BJ (cell line): ENCODE measurements at places on chromosomes 12 and 14. TPM values are rescaled to one million over a fixed set of nuclear protein-coding genes. Genes with fewer than 3 reads are reported as not detected.

GRCh38 chr12:123111498-123112165, 39.3 kb downstream of the PITPNM2 start:
- DNase-seq = no peak

DNA sequence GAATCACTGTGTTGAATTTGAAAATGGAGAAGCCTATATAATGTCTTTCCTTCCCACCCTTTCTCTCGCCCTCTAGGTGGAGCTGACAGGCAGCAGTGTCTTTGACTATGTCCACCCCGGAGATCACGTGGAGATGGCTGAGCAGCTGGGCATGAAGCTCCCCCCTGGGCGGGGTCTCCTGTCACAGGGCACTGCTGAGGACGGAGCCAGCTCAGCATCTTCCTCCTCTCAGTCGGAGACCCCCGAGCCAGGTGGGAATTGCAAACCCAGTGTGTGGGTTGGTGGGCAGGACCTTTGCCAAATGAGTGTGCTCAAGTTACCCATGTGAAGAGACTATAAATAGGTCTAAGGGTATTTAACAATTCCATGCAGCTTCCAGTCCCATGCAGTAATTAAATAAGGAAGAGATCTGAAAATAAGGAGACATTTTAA, 274.7 kb downstream of the EGLN3 start:
- no peak for DNase-seq

GRCh38 chr12:100741084-100741711, 53.4 kb upstream of the ANO4 start:
- no peak for DNase-seq

RIMBP2 gene
- polyA plus RNA-seq = 0.05 TPM in 1 of 2 replicates, not detected in the other

DNA sequence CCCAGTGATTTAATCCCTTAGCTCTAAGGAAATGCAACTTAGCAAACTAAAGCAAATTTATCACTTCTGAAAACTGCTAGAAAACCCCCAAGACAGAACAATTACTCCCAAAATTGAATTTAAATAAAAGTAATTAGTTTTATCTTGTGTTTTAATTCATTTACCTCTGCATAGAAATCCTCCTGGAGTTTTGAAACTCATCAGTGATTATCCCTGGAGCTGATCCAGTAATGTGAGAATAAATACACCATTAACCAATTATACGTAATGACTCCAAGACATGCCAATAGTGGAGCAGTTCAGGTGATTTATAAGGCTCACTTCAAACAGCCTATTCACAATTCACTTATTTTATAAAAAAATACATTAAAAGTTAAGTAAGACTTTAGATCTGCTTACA, 855.3 kb upstream of the FLRT2 start:
- DNase-seq = no peak

ATL1 gene
- polyA plus RNA-seq = 4.5 and 5.5 TPM in 2 replicates

- DNase-seq = no peak
Measured at GRCh38 chr14:78383060-78383459, 212.9 kb downstream of the NRXN3 start.

- no peak for DNase-seq
Measured at GRCh38 chr12:31300341-31300740, 25.6 kb downstream of the SINHCAF start.

DNA sequence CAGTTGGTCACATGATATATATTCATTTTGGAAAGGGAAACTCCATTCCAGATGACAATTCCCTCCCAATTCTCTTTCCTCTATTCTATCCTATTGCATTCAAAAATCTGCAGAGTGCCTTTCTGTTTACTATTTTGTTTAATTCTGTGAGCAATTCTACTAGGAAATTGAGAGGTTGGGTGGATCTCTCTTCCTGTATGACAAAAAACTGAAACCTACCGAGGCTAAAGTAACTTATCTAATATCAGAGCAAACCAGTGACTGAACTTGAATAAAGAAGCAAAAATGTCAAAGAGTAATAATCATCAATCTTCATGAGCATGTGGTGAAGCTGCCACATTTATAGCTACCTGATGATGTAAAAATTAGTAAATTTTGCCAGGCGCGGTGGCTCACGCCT, 16.6 kb upstream of the ACTN1 start:
- DNase-seq = no peak

DNA sequence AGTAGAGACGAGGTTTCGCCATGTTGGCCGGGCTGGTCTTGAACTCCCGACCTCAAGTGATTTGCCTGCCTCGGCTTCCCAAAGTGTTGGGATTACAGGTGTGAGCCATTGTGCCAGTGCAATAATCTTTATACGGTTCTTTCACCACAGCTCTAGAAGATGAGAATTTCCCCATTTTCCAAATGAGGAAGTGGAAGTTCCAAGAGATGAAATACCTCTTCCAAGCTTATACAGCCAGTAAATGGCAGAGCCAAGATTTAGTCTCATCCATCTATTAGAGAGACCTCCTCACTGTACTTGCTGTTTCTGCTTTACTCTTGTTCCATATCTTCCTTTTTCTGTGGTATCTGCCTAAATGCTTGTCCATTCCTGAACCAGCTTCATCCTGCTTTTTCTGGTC, 3.1 kb upstream of the LMNTD1 start:
- DNase-seq = no peak

- DNase-seq = no peak
Measured at GRCh38 chr12:45350861-45351260, 135.0 kb downstream of the ANO6 start.

GRCh38 chr12:5248230-5248629, 183.7 kb upstream of the NTF3 start:
- no peak for DNase-seq

GRCh38 chr14:72771561-72771960, 122.3 kb downstream of the DPF3 start:
- DNase-seq = no peak

DNA sequence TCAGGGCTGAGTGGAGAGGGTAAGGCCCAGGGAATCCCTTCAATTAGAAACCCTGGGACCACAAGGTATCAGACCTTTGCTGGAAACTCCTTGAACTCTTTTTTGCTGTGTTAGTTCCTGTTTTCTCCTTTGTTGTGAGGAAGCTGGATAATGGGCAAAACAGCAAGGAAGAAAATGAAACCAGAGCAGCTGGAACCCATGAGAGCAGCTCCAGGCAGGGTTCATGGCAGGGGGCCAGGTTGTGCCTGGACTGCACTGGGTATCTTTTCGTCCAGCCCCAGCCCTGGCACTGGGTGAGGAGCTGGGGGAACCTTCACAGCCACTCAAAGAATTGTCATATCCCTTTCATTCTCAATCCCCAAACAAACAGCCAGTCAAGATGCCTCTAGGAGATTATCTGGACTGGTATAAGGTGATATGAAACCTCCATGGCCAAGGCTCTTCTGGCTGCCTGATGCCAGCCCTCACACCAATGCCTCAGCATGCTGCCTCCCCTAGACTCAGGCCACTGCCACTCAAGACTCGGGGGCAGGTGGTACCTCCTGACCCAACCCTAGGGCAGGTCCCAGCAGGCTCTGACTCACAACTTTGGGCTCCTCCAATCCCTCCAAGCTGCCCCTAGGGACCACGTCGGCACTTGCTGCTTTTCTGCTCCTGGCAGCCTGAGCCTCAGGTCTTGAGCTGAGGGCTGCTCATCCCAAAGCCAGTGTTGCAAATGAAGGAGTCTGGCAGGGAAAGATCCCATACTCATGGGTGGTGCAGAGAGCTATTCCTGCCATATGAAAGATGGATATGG, 16.5 kb downstream of the FAM186B start:
- DNase-seq = no peak

- no peak for DNase-seq
Measured at GRCh38 chr14:50379563-50379962, 17.1 kb downstream of the CDKL1 start.

- DNase-seq = no peak
Measured at GRCh38 chr14:35482994-35483515, 50.9 kb upstream of the INSM2 start.

DNA sequence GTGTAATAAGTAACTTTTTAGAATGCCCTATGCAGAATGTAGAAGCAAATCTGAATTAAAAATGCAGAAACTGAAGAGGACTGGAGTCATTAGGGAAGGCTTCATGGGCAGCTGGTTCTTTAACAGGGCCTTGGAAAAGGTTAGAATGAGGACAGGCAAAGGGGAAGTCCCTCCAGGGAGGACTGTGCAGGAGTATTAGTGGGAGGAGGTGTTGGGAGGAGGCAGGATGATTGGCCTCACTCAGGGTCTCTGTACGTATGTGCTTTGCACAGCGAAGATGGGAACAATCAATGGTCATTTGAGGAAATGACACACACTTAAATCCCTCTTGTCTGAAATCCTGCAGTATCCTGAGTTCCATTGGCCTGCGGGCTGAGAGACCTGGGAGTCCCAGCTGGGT, 119.7 kb downstream of the PTCSC3 start:
- no peak for DNase-seq

- DNase-seq = no peak
Measured at GRCh38 chr12:117967043-117967442, 1.7 kb downstream of the KSR2 start.

- DNase-seq = no peak
Measured at GRCh38 chr14:59189091-59189785, 771 bp downstream of the DAAM1 start.

GRCh38 chr14:65286443-65286842, 126.1 kb upstream of the FUT8 start:
- no peak for DNase-seq

DNA sequence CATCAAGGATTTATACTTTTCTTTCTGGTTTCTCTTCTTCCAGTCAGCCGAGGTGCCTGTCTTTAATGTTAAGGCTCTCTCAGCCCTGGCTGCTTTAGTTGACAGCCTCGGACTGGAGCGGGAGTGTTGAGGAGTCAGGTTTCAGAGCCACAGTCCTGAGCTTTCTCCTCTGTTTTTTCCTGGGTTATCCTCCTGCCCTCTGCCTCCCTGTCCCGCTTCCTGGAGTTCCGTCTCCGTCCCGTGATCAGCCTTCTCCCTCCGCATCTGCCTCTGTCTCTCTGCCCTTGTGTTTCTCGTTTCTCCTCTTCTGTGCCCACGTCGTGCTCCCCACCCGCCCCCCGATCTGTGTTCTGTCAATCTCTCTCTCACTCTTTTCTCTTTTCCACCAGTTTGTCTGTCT, 33.0 kb downstream of the IQSEC3 start:
- no peak for DNase-seq

BMP4 gene
- polyA plus RNA-seq = 9.3 and 10.1 TPM in 2 replicates

GRCh38 chr14:53462931-53463778, 310.0 kb upstream of the DDHD1 start:
- DNase-seq = no peak

- DNase-seq = no peak
Measured at GRCh38 chr12:48105321-48105866, 485 bp downstream of the SENP1 start.

KRT85 gene
- polyA plus RNA-seq = not detected in 2 replicates

OR10A7 gene
- polyA plus RNA-seq = not detected in 2 replicates

DNA sequence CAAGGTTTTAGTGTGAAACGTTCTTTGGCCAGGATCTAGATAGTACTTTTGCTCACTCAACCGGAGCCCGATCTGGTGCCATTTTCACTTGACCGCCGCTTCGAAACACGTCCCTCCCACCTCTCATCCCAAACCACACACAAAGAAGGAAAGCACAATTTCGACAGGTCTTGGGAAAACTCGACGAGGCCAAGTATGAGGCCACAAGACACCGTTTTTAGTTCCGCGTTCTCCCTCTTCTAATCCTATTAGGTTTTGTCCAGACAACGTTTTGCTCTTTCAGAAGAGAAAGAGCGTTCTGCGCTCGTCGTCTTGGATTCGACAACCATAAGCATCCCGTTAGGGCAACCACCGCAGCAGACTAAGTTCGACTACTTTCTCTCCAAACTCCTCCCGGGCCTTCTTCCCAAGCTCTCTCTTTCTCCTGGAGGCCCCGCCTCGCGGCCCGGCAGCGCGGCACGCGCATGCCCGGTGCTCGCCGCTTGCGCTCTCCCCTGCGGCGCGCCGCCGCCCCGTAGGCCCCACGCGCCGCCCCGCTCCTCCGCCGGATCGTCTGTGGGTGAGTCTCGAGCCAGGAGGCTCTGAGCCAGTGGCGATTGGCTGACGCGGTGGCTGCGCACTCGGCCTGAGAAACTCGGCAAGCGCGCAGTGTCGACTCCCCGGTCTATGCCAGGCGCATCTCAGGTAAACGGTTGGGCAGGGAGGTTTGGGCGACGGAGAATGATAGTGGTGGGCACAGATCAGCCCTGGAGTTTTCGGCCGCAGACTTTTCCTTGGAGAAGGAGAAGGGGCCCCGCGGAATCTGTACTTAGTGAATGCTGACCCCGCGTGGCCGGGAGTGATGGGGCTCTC, at the start of gene MIPOL1:
Gene MIPOL1, plus strand, starts transcription at position 517 of the 852 bp plus-strand sequence. CDS start 49,952 bp downstream, outside the sequence.
- DNase-seq = peak; percentile 60

GRCh38 chr14:101133068-101133467, 229.5 kb upstream of the RTL1 start:
- DNase-seq = no peak

DNA sequence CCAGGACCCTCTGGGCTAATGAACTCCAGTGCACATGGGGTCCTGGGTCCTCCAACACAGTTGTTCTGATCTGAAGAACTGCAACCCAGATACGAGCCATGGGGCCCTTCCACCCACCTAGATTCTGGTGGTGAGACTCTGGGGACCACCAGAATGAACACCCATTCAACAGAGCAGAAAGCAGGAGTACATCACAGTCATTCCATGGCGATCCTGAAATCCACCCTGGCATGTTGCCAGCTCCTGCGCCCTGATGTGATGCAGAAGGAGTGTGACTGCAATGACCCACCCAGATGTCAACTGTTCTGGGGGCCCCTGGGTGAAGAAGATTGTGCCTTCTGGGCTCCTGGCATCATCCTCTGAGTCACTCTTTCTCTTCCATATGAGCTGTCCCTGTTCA, 211.6 kb downstream of the KIF26A start:
- no peak for DNase-seq

GRCh38 chr12:6226679-6227051, 26.5 kb downstream of the CD9 start:
- DNase-seq = no peak

CHD8 gene
- 16.8 and 25.4 TPM in 2 replicates for polyA plus RNA-seq

GRCh38 chr14:22489244-22489545, 99.8 kb downstream of the DAD1 start:
- no peak for DNase-seq

DNA sequence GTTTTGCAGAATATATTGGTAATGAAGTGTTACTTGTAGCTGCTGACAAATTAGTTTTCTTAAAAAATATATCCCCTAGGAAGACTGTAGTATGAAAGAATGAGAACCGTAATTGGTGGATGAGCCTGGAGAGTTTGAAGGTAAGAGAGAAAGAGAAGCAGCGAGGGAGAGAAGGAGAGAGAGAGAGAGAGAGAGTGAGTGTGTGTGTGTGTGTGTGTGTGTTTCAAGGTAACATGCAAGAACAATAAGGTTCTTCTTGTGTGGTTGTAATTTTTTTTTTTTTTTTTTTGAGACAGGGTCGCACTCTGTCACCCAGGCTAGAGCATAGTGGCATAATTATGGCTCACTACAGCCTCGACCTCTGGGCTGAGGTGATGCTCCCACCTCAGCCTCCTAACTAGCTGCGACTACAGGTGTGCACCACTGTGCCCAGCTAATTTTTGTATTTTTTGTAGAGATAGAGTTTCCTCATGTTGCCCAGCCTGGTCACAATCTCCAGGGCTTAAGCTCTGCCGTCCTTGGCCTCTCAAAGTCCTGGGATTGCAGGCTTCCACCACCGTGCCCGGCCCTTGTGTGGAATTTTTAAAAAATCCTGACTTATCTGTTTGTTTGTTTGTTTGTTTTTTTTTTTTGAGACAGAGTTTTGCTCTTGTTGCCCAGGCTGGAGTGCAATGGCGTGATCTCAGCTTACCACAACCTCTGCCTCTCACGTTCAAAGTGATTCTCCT, 73.7 kb downstream of the RASSF3 start:
- DNase-seq = no peak

TAS2R31 gene
- 0.29 and 0.55 TPM in 2 replicates for polyA plus RNA-seq
